NCI-H1436 treated with DMSO at 0.1 percent for 48 hours (cell line): ENCODE measurements at places on chromosomes 3 and 15.

DNA sequence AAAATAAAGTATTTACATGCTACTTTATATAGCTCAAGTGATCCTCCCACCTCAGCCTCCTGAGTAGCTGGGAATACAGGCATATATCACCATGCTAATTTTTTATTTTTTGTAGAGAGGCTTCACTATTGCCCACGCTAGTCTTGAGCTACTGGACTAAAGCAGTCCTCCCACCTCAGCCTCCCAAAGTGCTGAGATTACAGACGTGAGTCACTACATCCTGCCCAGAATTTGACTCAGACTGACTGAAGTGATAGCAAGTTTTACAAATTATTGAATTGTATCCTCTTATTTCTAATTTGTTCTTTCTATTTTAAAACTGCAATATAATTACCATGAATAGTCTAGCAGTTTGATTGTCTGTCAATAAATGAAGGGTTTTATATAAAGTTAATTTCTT lies 210.3 kb upstream of the CGNL1 start:
- no peak for DNase-seq

- peak; percentile 37 for DNase-seq
These were observed 9.6 kb downstream of the OSBPL11 start for GRCh38 chr3:125585595-125586223.

- DNase-seq = no peak
These were observed 154.1 kb upstream of the LPP start for GRCh38 chr3:187999821-188000220.

DNA sequence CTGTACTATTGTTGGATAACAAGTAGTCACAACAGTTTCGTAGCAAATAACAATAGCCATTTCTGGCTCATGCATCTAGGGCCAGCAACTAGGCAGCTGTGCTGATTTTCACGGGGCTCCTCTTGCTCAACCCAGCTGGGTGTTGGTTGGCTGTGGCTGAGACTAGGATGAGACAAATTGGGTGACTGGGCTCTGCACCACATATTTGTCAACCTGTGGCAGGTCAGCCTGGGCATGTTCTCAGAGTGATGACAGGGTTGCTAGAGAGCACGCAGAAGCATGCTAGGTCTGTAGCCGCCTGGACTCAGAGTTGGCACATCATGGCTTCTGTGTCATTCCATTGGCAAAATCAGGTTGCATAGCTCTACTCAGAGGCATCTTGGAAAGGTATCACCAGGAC lies 175.9 kb downstream of the OTOL1 start:
- DNase-seq = no peak

GRCh38 chr3:70753572-70753971 lies 441.1 kb upstream of the MDFIC2 start:
- no peak for DNase-seq

GRCh38 chr3:96213393-96213792 lies 601.0 kb upstream of the EPHA6 start:
- no peak for DNase-seq
